ENCODE measurements at places on chromosomes 4 and X.

DNA sequence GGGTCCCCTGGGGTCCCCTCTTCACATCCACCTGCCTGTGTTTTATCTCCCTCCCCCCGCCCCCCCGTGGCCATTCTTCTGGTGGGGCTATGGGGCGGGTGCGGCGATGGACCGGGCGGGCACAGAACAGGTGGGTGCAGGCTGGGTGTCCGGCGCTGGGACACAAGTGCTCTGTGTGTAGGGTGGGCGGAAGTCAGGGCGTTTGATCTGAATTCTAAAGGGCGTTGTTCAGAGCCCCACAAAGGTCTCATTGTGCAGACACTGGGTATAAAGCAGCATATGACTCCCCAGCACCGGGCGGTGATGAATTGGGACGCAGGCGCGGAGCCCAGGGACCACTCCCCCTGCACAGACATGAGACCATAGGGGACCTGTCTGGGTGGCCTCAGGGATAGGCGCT, at the start of gene GJB1:
Gene GJB1, plus strand, starts transcription at position 296 of the 400 bp plus-strand sequence. CDS start 484 bp downstream, outside the sequence.
- no peak for DNase-seq

GRCh38 chr4:161320377-161320776, 843.4 kb downstream of the FSTL5 start:
- DNase-seq, result no peak

DNA sequence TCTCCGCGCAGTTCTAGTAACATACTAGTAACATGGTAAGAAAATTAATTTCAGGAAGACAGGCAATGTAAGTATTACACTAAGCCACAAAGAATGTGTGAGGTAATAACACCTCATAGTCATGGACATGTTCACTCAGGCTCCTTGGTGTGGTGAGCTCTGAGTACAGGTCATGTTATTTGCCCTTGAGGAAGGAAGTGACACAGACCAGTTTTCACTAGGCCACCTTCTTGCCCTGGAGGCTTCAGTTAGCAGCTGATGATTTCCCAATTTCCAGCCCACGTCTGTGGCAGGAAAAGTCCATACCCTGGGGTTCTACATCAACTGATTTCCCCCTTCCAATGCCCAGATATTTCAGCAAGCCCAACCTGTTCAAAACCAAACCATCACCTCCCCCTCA, 6.7 kb downstream of the APOO start:
- no peak for DNase-seq

DNA sequence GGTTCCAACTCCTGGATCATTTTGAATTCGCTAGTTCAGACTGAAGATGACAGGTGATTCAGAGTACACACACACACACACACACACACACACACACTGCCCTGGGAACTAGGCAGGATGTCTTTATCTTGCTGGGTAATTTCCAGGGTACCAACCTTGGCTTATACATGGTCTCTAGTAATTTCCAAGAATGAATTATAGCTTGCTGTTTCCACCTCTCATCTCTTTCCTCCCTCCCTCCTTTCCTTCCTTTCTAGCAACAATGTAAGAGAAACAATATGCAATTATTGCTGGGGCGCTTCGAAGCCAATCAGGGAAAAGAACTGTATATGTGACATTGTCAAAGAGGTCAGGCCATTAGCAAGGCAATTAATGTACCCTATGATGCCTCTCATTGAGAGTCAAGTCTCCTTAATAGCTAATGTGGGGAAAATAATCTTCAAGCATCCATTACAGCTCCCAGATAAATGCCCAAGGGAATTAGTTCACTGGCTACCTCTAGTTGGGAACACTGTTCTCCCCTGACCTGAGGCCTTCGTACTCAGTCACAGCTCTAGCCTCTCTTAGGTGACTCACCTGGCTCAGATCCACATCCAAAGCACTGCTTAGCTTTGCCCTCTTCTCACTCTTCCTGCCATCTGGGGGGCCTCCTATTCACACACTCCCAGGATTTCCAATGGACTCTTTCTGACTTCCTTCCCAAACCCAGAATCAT, 311.5 kb downstream of the PPP1R2C start:
- DNase-seq, result no peak
